ENCODE measurements at places on chromosomes 2 and 18.

DNA sequence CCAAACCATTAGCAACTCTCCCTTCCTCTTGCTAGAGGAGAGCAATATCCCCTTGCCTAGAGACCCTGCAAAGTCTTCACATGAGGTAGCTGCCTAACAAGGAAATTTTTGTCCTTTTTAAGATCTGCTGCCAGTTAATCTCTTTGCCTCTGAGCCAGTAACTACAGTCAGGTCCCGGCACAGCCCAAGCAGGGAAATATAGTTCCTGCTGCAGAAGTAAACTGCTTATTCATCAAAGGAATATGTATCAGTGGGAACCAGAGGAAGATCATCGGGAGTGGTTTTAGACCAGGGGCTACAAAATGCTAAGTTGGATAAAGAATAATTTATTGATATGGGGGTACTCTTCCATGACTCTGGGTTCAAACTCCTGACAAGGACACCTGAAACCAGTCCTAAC is 30.6 kb downstream of the CACNB4 start:
- no peak for DNase-seq
- H3K27ac ChIP-seq: no peak overlapping the region
- no peaks in the 10 kb centered on the region for H3K36me3 ChIP-seq
- H3K4me3 ChIP-seq: no peak overlapping the region
- H3K4me1 ChIP-seq: no peaks in the 10 kb centered on the region
- no peaks in the 10 kb centered on the region for H3K27me3 ChIP-seq

DNA sequence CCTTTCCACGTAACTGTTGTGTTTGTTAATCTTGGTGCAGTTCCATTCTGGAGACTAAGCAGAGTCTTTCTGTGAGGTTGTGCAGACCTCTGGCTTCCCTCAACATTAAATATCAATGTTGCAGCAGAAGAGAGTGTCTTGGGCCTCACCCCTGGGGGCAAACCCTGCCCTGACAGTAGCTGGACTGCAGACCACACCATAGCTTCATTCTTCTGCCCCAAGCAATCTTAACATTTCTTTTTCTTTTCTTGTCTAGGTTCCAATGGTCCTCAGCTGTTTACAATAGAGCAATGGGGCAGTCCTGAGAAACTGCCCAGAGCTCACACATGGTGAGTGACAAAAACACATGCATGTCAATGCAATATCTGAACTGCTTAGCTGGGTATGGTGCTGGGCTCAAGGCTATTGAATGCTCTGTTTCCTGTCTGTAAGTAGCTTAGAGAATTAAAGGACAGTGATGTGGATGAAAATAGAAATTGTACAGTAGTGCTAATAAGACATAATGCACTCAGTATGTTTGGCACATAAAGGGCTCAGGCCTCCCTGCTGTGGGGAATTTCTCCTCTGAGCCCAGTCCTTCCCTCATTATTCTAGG is 237.6 kb downstream of the ALPK2 start:
- peaks cover 13% of the 10 kb centered on the region for H3K4me1 ChIP-seq
- H3K36me3 ChIP-seq: peaks cover 27% of the 10 kb centered on the region
- no peaks in the 10 kb centered on the region for H3K27me3 ChIP-seq
- H3K4me3 ChIP-seq: no peak overlapping the region
- no peak for DNase-seq

DNA sequence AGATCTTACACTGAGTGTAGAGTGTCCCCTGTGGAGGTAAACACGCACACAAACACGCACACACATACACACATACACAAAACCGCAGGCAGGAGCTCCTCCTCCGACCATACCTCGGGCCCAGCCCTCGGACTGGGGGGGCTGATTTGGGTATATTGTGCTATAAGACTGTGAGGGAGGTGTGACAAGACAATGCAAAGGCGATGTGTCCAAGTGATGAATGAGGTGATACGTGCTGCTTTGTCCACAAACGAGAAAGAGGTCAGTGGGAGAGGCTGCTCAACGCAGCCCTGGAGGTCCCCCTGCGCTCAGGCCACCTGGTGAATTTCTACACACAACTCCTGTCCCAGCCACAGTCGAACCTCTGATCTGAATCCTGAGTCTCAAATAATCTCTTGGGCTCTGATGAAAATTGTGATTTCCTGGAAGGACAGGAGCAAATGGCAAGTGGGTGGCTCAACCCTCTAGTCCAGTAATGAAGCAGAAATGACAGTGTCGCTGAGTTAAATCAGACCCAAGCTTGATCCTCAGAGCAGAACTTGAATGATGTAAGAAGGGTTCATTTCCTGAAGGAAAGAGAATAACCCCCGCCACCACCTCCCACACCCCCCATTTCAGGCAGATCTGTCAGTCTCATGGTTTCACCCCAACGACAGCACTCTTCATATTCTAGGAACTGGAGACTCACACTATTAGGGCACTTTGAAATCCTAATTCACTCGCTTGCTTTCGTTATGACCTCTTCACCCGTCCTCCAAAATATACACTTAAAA is 48.9 kb upstream of the ASXL2 start:
- H3K27ac ChIP-seq: no peak overlapping the region
- H3K4me3 ChIP-seq: no peak overlapping the region
- no peak for DNase-seq
- H3K27me3 ChIP-seq: no peaks in the 10 kb centered on the region
- H3K36me3 ChIP-seq: peaks cover 53% of the 10 kb centered on the region

DNA sequence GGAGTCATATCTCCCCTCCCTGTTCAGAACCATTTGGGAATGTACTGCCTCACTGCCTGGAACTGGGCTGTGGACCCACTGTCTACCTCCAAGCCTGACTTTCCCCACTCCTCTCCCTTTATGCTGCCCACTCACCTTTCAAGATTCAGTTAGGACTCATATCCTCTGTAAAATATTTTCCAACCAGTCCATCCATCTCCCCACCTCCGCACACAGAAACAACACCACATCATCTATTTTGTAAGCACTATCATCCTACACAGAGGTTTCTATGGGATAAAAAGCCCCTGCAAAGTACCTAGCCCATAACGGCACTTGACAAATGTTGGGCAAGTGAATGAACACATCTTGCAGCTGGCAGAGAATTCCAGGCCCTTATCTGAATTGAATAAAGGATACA is 250.8 kb downstream of the ANAPC1 start:
- DNase-seq: no peak
- H3K27ac ChIP-seq: no peak overlapping the region
- no peaks in the 10 kb centered on the region for H3K4me1 ChIP-seq
- H3K27me3 ChIP-seq: no peaks in the 10 kb centered on the region

DNA sequence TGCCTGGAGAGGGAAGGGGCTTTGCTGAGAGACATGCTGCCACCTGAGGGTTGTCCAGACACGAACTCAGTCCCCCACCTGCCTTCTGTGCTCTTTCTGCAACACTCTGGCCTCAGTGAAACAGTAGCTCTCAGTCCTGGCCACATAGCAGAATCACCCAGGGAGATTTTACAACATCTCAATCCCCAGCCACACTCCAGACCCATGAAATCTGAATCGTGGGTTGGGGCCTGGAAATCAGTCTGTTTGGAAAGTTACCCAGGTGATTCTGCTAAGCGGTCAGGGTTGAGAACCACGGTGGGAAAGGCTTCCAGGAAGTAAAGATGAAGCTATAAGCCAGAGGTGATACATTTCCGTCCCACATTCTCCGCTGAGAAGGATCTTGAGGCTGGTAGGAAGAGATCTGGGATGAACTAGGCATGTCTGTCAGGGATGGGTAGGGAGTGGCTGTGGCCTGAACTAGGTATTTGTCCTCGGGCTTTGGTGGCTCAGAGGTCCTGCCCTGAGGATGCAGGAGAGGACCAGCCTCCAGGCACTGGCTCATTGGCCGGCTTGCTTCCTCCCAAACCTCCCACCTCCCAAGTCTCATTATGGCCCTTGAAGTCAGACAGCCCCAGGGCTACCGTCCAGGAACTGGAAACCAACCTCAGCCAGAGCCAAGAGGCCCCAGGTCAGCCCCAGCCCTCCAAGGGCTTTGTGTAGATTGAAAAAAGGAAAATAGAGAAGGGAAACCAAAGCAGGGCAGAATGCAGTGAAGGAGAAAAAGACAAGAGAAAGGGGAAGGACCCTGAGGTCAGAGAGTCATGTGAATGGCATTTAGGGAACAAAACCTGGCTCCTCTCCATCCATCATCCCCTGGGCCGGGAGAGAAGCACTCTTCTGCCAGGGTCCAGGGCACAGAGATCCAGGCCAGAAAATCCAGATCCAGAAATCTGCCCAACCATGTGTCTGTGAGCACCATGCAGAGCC is 119.6 kb downstream of the ZFP36L2 start:
- peaks cover 69% of the 10 kb centered on the region for H3K4me1 ChIP-seq
- no peak for DNase-seq
- no peaks in the 10 kb centered on the region for H3K27me3 ChIP-seq
- no peak overlapping the region for H3K4me3 ChIP-seq

DNA sequence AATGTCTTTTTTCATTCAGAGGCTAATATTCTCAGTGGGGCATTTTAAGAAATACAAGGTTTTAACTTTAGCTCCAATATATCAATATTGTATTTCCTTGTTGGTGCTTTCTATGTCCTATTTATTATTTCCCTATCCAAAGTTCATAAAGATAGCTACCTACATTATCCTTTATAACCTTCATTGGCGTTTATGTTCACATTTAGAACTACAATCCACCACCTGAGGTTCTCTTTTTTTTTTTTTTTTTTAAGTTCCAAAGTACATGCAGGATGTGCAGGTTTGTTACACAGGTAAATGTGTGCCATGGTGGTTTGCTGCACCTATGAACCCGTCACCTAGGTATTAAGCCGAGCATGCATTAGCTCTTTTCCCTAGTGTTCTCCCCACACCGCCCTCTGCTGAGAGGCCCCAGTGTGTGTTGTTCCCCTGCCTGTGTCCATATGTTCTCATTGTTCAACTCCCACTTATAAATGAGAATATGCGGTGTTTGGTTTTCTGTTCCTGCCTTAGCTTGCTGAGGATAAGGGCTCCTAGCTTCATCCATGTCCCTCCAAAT is 694.6 kb downstream of the SUCLG1 start:
- no peaks in the 10 kb centered on the region for H3K36me3 ChIP-seq
- no peak overlapping the region for H3K27ac ChIP-seq
- DNase-seq: no peak
- H3K27me3 ChIP-seq: no peaks in the 10 kb centered on the region

Measured in spinal cord (tissue), 10 donors.